ENCODE measurements at places on chromosomes 11 and 22.
A peak's percentile ranks its signal among the peaks of the same experiment; 100 is the strongest.

- peak; percentile 87 for DNase-seq
Observed at GRCh38 chr11:125167292-125167953, 2.9 kb downstream of the PKNOX2 start.

DNA sequence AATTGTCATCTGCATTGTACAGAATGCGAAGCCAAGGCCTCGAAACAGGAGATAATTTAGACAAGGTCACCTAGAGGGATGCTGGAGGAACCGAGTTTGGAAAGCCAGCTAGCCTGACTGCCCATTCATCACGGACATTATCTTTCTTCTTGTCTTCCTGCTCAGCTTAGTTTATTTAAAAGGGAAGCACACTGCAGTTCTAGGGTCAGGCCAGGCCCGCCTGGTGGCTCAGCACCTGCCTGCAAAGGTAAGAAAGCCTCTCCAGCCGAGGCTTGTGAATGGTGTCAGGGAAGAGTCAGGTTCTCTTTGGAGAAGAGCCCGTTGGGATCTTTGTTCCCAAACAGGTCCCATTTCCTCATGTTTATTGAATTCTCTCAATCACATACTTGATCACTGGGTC, 246.5 kb downstream of the BLID start:
- DNase-seq = no peak

GRCh38 chr11:134517115-134517514, 105.1 kb upstream of the B3GAT1 start:
- DNase-seq = no peak

DNA sequence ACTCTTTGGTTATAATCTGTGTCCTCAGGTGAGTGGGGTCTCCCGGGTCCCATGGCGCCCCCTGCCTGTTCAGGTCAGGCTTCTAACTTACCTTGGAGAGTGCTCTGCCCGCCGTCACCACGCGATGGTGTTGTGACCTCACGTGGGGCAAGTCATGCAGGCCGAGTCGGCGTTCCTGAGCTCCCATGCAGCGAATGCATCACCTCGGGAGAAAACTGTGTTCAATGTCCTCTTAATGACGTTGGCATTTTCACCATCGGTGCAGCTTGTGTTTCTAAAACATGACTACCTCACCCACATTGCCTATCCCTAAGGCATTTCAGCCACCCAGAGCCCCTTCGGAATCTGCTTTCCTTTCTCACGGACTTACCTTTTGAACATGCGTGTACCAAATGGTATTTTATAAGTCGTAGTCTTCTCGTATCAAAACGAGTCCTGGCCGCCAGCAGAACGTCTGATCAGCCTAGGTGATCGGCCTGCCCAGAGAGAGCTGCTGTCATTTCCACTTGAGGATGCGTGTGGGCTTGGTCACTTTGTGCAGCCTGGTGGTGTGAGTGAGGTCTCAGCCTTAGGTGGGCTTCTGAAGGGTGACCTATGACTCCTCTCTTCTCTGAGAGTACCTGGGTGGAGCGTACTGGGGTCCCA, 64.8 kb downstream of the TBC1D22A start:
- peak; percentile 68 for DNase-seq

GRCh38 chr11:30956751-30957150, 370.6 kb upstream of the MPPED2 start:
- DNase-seq = no peak

GRCh38 chr11:65806979-65807378, 20.1 kb downstream of the OVOL1 start:
- DNase-seq = no peak

GRCh38 chr22:26090821-26091220, 78.4 kb upstream of the SEZ6L start:
- DNase-seq = no peak

GRCh38 chr11:72735495-72736027, 16.6 kb downstream of the ARAP1 start:
- no peak for DNase-seq

- DNase-seq = no peak
Observed at GRCh38 chr11:66749091-66749490, 20.1 kb upstream of the SPTBN2 start.

DNA sequence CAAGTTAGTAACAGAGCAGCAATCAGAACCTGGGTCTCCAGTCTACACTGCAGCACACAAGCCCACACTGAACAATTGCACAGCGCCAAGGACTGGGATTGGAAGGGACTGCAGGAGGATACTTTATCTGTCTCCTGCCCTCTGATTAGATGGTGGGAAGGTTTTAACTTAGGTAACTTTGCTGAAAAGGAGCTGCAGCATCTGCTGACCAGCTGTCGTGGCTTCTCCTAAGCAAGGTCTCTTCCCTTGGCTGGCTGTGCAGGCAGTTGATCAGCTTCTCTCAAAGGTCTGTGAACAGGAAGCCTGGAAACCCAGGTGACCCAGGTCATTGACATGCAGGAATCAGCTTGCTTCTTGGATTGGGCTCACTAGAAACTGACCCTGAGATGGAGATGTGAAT, 82.4 kb downstream of the ISX start:
- DNase-seq = no peak
